ENCODE measurements at places on chromosomes 1 and 21.

DNA sequence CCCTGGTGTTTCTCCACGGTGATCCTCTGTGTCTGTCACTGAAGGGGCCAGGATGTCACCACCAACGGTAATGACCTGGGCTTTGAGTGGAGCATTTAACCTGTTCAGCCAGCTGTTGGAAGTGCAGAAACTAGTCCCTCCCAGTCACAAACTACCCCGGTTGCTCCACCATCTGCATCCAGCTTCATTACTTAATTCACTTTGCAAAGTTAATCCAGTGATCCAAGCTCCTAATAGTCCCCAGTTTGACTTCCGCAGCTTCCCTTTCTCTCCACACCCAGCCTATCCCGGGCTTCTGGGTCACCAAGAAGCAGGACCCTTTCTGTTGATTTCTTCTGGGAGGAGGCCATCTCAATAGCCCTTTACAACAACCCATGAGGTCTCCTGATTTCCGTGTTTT is 63.5 kb downstream of the MDM4 start:
- DNase-seq = no peak

DNA sequence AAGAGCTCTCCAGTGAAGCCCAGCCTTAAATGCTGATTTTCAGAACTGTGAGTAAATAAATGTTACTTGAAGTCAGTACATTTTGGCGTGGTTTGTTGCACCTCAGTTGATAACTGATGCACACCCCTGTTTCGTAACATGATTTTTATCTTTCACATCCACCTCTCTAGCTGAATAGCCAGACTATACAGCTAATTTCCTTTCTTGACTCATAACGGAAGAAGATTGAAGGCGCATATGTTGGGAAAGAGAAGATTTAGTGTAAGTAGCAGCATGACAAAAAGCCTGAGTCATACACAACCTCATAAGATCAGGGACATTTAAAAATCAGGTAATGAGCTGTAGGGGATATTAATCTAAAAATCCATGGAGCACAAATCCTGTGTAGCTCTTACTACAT is 716.2 kb upstream of the ZP4 start:
- DNase-seq = no peak

GRCh38 chr1:219347921-219348391 is 174.3 kb downstream of the LYPLAL1 start:
- DNase-seq = no peak

GRCh38 chr1:227951624-227952373 is 4.1 kb upstream of the WNT9A start:
- no peak for DNase-seq

GRCh38 chr1:21927533-21928237 is 9.4 kb downstream of the HSPG2 start:
- no peak for DNase-seq
